ENCODE measurements at places on chromosomes 4 and X. TPM values are rescaled to one million over a fixed set of nuclear protein-coding genes. Genes with fewer than 3 reads are reported as not detected.

The DCHS2 gene
- total RNA-seq = not detected

The AMTN gene
- total RNA-seq = not detected

The HTN3 gene
- not detected for total RNA-seq

The ZCCHC18 gene
- 0.86 TPM for total RNA-seq

The POF1B gene
- 0.10 TPM for total RNA-seq

GRCh38 chrX:51569561-51569960 lies 49.2 kb downstream of the CENPVL3 start:
- DNase-seq = no peak

DNA sequence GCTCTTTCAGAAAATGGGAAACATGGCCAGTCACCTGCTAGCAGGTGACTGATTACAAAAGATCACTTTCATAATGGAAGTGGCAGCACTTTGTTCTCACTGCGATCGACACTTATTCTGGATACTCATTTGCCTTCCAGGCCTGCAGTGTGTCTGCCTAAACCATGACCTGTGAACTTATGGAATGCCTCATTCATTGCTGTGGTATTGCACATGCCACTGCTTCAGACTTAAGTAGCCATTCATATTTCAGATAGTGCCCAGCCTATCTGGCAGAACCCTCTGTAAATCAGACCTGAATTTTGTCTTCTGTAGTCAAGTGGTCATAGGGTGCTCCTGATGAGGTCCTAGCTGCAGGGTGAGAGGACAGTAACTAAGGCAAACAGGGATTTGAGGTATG lies 23.3 kb upstream of the MGST2 start:
- DNase-seq = no peak
